MM.1S (cell line): ENCODE measurements at places on chromosomes 6 and 20.
A peak's percentile ranks its signal among the peaks of the same experiment; 100 is the strongest.

GRCh38 chr6:28537065-28537464, 11.4 kb downstream of the GPX5 start:
- DNase-seq: no peak

DNA sequence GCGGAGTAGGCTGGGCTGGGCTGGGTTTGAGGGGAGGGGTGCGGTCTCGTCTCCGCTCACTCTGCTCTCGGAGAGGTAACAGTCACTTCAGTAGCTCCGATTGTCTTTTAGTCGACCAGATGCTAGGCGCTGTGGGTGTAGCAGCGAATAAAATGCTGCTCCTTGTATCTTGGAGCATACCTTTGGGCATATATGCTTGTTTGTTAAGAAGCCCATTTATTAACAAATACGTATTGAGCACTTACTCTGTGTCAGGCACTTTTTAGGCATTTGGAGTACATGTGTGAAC, 545 bp downstream of the ACTR5 start:
- peak; percentile 81 for DNase-seq

DNA sequence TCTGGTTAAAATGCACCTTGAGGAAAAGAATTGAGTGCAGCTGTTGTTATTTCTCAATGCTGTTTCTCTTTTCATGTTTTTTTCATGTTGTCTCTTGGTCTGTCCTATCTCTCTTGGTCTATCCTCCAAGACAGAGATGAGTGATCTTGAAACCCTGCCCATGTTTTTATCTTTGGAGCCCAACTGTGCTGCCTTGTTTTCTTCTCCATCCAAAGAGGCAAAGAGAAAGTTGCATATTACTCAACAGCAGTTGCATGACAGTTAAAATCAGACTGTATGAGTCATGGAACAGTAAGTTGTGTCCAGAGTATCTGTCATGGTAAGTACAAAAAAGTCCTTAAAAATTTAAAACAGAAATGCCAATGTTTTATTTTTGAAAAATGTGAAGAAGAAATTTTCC, 26.2 kb downstream of the BCAS1 start:
- no peak for DNase-seq

DNA sequence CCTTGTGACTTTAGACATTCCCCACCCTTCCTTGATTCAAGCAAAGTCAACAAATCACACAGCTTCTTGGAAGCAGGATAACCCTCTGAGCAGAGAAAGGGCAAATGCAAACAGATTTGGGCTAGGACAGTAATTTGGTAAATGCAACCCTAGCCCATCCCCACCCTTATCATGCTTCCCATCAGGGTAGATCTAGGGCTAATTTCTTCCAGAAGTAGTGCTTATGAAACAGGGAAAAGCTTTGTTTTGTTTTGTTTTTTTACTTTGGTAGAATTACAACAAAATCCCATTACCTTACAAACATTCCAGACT, 525.1 kb upstream of the NOX3 start:
- no peak for DNase-seq

DNA sequence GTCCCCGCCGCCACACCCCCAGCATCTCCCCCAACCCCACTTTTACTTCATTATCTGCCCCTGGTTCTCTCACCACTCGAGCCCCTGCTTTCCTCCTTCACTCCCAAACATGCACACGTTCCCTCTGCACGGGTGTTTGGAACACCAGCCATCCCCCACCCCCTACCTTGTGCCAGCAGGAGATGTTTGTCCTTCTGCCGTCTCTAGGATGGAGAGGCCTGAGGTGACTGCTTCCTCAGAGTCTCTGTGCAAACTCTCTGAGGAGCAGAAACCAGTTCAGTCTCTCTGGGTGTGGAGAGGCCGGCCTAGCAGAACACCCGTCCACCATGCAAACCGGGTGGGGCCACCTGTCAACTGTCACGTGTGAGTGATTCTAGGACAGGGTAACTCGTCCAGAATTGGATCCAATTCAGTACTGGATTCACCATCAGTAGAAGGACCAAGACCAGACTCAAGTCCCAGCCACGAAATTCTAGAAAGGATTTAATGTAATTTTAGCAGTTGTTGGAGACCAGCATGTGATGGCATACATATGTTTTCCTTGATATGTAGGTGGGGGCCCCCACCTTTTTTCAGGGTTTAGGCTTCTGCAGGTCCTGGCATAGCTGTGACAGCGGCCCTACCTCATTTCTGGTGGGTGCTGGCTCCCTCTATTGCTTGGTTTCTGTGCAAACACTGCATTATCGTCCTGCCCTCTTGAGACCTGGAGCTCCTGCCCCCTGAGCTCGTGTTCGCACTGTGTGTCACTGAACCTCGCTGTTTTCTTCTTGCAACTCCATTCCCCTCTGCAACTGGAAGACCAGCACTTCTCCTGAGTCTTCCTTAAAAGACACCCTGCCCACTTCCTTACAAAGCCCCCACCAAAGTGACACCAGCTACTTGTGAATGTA, at the start of gene RAET1E:
RAET1E (minus strand) TSS at position 259 of the 890 bp plus-strand sequence. CDS start 7,212 bp downstream, outside the sequence.
- no peak for DNase-seq

DNA sequence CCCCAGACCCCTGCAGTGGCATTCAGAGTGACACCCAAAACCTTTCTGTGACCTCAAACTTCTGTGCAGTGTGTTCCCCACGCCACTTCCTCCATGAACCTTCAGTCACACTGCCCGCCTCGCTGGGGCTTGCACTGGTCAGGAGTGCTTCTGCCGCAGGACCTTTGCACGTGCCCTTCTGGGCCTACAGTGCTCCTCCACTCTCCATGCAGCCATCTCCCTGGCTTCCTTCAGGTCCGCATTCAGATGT, 27.1 kb downstream of the SYNJ2 start:
- DNase-seq: no peak

DNA sequence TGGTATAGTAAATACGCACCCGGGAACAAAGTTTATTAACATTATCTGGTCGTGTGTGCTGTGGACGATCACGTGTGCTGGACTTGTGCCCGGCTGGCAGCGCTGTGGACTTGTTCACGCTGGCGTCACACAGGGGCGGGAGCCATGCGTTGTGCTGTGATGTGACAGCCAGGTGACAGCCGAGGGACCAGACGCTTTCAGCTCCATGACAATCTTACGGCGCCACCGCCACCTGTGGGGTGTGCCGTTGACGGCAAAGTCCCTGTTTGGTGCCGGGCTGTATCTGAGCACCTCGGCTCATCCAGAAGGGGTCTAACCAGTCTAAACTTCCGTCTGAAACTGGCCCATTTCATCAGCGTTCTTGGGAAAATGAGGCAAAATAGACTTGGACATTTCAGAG, 25.2 kb downstream of the DLL1 start:
- no peak for DNase-seq

GRCh38 chr6:169661391-169661756, 40.5 kb downstream of the WDR27 start:
- DNase-seq: no peak

DNA sequence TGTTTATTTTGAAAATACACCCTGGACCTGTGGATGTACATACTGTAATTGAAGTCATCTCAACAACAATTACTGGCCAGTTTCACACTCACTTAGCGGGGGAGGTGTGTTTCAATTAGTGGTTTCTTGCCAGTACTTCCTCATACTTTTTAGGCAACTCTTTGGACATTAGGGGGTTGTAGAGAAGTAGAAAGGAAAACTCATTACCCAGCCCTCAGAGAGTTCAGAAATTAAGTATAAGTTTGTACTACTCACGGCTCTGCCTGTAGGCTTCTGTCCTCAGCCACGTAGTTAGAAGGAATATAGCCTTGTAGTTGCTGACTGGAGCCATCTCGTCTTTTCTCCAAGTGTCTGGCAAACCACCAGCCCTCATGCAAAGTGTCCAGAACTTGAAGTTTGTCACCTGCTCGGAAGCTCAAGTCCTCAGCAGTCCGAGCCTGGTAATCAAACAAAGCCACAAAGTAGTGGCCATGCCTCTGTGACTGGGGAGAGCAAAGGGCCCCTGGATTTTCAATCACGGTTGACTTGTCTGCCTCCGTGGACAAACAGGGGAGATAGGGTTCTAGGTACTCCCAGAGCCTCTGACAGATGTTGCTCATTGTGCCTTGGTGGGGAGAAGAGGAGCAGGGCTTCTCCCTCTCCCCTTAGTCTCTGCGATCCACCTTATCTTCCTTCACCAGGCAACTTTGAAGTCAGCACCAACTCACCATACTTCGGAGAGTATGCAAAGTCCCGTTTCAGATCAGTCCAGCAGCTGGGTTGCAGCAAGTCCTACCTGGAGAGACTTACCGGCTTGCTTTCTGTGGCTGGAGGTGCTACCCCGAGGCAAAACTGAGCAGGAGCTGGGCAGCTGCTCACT, 749 bp downstream of the FRK start:
- peak; percentile 58 for DNase-seq

DNA sequence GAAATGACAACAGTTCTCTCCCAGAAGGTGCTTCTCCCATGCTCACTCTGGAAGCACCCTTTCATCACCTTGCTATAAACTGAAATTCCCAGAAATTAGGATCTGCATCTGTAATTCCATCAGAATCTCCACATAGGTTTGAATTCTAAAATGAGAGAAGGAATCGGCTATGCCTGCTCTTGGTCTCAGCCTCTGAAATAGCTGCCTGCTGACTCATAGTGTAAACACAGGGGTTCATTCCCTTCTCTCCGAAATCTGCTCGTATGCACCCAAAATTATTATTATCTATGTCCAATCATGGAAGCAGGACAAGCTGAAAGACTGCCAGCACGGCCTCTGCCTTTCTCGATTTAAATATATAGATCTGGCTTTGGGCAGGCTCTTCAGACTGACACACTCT, 74.6 kb upstream of the TAB2 start:
- DNase-seq: no peak

- DNase-seq: peak; percentile 40
Measured at GRCh38 chr6:16184129-16184528, 54.3 kb upstream of the GMPR start.

- DNase-seq: no peak
Measured at GRCh38 chr6:79808921-79809320, 138.4 kb downstream of the ELOVL4 start.

DNA sequence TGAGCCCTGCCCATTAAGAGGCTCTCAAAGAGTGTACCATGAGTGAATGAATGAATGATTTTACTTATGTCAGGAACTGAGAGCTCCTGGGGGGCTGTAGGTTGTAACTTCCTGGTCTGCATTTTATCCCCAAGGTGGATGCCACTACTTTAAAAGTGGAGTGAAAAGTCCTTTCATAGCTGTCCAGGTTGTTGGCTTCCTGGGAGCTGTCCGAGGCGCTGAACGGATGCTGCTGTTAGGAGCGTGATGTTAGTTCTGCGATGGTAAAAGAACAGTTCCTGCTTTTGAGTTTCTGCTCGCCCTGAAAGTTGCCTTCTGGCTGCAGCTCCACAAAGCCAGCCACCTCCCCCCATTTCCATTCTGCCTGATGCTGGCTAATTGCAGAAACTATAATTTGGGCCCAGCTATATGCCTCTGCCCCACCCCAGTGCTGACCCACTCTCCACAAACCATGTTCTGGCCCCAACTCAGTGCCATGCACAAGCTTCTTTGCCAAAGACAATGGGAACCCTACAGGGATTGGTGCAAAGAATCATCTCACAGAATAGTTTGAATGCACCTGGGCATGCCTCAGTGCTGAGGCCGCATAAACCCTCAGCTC, 330.9 kb upstream of the CDH4 start:
- peak; percentile 58 for DNase-seq

DNA sequence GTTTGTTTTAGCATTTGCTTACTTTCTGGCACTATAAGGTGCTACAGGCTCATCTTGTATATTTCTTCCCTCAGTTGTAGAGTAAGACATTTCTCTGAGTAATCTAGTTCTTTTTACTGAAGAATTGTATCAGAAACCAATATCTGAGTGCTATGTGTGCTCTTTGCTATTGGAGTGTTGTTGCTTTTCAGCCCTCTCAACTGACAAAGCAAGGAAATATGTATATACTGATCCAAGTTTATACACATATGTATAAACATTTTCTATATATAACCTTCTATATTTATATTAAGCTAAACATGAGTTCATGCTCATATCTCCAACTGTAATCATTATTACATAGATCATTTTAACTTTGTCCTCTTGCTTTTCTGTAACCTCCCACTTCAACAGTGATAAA, 405.7 kb downstream of the RFPL4B start:
- no peak for DNase-seq

DNA sequence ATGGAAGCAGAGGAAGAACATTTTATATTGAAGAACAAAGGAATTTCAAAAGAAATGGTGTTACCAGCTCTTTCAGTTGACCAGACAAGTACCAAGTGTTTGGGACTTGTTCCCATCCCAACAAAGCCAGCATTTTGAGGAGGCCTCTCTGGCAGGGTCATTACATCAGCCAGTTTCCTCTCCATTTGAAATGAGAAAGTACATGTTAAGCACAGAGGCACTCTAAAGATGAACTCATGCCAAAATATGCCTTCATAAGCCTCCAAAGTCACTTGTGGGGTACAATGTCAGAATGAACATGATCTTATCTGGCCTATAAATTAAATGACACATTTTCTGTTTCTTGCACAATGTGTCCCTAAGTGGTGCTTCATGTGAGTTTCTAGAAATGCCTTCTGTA, 223.9 kb downstream of the PRL start:
- no peak for DNase-seq

- no peak for DNase-seq
Measured at GRCh38 chr6:163648868-163649267, 234.3 kb downstream of the QKI start.

- no peak for DNase-seq
Measured at GRCh38 chr6:152173321-152173720, 365.8 kb downstream of the ESR1 start.

GRCh38 chr6:48109944-48110343, 1.1 kb downstream of the PTCHD4 start:
- no peak for DNase-seq

DNA sequence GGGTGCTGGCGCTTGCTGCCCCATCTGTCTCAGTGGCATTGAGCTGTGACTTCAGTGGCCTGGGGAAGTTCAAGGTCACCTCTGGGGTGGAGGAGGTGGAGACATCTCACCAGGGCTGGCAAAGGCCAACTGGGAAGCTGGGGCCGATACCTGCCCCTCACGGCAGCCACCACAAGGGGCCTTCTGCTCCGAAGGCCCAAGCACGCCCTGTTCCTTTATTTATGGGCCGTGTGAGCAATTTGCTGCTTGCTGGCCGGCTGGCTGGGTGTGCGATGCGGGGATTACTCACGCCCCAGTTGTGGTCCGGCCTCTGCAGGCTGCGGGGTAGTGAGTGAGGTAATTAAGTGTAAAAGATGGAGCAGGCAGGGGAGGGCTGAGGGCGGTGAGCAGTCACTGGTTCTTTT, 13.2 kb upstream of the SCRT2 start:
- no peak for DNase-seq

DNA sequence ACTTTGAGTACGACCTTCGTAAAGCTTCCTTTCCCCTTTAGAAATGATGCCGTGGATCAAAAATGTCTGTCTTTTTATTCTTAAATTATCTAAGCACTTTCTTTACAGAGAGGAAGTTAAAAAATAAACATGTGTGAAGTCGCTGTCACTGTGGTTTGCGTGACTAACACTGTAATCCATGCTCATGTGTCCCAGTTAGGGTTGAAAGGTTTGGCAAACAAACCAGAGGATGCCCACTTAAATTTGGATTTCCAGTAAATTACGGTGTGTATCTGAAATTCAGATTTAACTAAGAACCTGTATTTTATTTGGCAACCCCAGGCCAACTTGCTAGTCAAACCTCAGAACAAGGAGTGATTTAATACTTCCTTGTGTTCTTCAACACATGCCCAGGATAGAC, 21.1 kb downstream of the HLA-DRB1 start:
- no peak for DNase-seq
